MCF 10A (cell line): ENCODE measurements at places on chromosomes 12 and 14. TPM values are rescaled to one million over a fixed set of nuclear protein-coding genes. Genes with fewer than 3 reads are reported as not detected.

- peak; percentile 13 for DNase-seq
These were observed 82.3 kb downstream of the PDE3A start for GRCh38 chr12:20450591-20451180.

- no peak for DNase-seq
These were observed 47.5 kb downstream of the FBXO34 start for GRCh38 chr14:55318694-55319093.

GRCh38 chr12:12445882-12446181, 89.0 kb downstream of the BORCS5 start:
- DNase-seq: peak; percentile 70

DNA sequence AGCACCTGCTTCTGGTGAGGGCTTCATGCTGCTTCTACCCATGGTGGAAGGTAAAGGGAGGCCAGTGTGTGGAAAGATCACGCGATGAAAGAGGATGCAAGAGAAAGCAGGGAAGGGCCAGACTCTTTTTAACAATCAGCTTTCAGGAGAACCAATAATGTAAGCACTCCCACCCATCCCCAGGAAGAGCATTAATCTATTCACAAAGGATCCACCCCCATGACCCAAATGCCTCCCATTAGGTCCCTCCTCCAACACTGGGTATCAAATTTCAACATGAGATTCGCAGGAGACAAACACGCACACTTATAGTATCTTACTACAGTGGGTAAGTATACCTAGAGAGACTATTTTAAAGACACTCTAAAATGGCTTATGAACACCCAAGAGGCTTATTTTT, 80.5 kb upstream of the TMCC3 start:
- DNase-seq: no peak

DNA sequence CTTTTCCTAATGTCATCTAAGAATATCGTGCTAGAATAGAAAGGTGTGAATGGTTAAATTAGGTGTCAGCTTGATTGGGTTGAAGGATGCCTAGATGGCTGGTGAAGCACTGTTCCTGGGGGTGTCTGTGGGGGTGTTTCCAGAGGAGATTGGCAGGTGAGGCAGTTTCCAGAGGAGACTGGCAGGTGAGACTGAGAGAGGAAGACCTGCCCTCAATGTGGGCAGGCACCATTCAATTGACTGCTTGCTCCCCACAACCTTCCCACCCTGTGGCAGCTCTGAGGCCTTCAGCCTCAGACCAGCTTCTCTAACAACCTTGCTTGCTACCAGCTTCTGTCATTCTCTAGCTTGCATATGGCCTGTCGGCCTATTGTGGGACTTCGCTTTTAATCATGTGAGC, 9.2 kb downstream of the RNASE9 start:
- DNase-seq: no peak

The FOS gene
- total RNA-seq: 73.1 and 139 TPM in 2 replicates

DNA sequence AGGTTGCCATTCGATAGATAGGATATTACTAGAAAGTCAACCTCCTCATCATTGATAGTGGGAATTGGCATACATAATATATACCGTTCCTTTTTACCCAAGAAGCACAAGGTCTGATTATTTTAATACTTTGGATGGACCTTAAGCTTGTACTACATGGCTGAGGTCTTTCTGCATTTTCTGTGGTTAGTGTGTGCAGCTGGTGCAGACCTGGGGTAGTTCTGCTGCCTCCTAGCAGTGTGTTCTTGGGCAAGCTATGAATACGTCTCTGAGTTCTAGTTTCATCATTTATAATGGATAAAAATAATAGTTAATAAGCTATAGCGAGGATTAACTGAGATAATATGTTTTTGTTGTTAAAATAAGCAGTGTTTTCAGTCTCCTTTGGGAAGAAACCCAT, 2.2 kb downstream of the ZDHHC17 start:
- no peak for DNase-seq

The NPFF gene
- total RNA-seq: not detected in 2 replicates

- DNase-seq: no peak
These were observed 37.1 kb upstream of the KITLG start for GRCh38 chr12:88617352-88617751.

DNA sequence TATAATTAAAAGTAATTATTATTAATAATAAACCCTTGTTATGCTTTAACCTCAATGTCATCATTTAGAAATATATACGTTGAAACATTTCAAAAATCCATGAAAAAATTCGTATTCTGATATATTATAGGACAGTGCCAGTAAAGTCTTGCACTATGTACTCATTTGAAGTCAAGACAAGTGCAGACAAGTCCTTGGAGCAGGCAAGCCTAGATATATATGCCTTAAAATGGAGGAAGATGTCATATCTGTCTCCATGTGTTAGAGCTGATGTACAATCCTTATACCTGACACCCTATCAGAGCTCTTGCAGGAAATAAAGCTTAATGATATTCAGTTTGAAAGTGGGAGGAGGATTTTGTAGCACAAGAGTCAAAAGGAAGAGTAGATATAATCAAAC, 310.4 kb downstream of the KCNH5 start:
- DNase-seq: peak; percentile 9

GRCh38 chr14:94935706-94936300, 165.9 kb upstream of the GSC start:
- DNase-seq: no peak

DNA sequence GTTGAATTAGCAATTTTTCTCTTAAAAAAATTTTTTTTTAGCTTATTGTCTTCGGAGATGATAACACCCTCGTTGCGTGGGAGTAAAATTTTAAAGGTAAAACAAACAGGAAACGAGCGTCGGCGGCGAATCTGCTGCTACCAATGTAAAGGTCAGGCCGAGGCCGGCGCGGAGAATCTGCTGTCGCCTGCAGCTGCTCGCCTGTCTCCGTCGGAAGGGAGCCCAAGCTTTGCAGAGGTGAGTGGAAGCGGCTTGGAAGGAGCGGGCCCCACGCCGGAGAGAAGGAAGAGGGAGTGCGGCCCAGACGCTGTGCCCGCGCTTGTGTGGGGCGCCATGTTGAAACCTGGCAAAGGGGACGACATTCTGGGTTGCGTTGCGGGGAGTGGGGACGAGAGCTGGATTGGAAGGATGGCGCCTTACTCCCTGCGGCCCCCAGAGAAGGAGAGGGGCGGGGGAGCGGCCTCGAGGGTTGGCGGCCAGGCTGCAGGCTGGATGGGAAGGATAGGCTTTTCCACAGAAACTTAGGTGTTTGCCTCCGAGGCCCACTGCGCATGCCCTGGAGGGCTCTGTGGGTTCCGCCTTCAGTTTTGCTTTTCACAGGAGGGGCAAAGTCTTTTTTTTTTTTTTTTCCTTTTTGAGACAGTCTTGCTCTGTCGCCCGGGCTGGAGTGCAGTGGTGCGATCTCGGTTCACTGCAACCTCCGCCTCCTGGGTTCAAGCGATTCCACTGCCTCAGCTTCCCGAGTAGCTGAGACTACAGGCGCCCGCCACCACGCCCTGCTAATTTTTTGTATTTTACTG, at the start of gene SNRNP35:
SNRNP35 (plus strand) TSS at position 160 of the 800 bp plus-strand sequence. CDS start 7,402 bp downstream, outside the sequence.
- DNase-seq: peak; percentile 81

DNA sequence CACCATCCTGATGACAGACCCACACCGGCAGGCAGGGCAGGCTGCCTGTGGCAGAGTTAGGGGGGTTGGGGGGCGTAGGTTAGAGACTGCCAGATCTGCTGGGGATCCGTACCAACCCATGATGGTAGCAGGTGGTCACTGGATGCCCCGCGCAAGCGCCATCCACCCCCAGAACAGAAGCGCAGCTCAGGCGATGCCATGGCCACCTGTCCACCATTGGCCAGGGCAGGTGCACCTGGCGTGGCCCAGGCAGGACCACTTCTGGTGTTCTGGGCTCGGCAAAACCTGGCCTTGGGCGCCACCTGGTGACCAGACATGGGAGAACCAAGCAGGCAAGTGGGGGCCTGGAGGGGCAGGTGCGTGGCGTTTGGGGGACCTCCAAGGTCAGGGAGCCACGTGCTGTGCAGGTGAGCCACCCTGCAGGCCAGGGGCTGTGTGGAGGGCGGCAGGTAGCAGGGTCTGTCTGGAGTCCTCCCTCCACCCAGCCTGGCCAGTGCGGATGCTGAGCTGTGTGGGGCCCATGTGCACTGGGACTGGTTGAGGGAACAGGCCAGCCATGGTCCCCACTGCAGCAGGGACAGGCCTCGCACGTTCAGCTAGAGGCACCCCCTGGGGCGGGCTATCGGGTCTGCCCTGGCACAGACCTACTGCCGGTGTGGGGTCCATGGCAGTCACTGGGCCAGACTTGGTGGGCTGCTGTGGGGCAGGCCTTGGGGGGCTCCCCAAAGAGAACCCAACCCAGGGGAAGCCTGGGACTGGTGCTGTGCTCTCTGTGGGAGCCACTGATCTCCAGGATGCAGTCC, 15.6 kb downstream of the BAG5 start:
- DNase-seq: peak; percentile 67

The KRT85 gene
- 0.23 TPM in 1 of 2 replicates, not detected in the other for total RNA-seq

GRCh38 chr12:57554453-57554852, 4.6 kb downstream of the KIF5A start:
- no peak for DNase-seq

DNA sequence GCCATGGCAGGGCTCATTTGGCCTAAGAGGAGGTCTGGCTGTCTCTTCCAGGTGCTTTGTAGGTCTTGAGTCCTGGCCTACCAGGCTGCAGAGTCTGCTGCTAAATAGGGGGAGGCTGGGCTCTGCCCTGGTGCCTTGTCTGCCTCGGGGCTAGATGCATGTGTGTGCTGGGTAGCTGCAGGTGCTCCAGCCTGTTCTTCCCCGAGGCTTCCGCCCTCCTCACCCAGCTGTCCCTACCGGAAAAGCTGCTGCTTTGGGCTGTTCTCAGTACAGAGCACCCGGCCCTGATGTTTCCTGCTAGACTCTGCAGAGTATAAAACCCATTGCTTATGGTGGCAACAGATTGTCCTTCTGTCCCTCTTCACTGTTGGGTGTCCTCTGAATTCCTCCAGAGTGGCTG, 37.7 kb downstream of the RAB35 start:
- DNase-seq: no peak

- DNase-seq: no peak
These were observed 2.1 kb downstream of the CATSPERB start for GRCh38 chr14:91729756-91730155.

The IL23A gene
- 0.61 and 1.7 TPM in 2 replicates for total RNA-seq

The TMEM229B gene
- total RNA-seq: 0.17 and 0.37 TPM in 2 replicates

The C12orf57 gene
- total RNA-seq: 176 and 196 TPM in 2 replicates

GRCh38 chr12:47343684-47344567, 264.2 kb upstream of the AMIGO2 start:
- peak; percentile 34 for DNase-seq

The MEG3 gene
- not detected in 2 replicates for total RNA-seq

The BEST3 gene
- total RNA-seq: 0.56 TPM in 1 of 2 replicates, not detected in the other

DNA sequence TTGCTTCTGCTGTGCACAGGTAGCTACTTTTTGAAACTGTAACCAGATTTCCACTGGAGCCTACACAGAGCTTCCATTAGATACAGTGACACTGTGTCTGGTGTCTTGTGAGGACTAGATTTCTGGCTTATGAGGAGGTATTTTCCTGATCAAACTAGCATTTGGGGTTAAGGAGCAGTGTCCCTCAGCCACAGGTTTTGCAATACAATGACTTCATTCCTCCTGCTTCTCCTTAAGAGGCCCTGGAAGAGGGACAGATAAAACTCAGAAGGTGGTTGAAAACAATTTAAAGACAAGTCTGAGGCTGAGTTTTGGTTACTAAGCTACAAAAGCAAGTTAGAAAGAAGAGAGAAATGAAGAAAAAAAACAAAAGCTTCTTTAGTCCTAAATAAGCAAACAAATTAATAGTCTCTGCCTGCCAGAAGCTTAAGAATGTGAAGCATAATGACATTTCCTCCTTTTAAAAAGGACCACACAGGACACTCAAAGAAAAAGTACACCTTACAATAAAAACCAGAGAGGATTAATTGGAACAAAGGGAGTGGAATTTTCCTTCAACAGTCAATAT, 53.0 kb downstream of the PKP2 start:
- peak; percentile 14 for DNase-seq

GRCh38 chr12:56599797-56600196, 30.3 kb downstream of the BAZ2A start:
- no peak for DNase-seq

- DNase-seq: no peak
These were observed 222.0 kb downstream of the ANO2 start for GRCh38 chr12:5723071-5723470.

The KRT71 gene
- not detected in 2 replicates for total RNA-seq

DNA sequence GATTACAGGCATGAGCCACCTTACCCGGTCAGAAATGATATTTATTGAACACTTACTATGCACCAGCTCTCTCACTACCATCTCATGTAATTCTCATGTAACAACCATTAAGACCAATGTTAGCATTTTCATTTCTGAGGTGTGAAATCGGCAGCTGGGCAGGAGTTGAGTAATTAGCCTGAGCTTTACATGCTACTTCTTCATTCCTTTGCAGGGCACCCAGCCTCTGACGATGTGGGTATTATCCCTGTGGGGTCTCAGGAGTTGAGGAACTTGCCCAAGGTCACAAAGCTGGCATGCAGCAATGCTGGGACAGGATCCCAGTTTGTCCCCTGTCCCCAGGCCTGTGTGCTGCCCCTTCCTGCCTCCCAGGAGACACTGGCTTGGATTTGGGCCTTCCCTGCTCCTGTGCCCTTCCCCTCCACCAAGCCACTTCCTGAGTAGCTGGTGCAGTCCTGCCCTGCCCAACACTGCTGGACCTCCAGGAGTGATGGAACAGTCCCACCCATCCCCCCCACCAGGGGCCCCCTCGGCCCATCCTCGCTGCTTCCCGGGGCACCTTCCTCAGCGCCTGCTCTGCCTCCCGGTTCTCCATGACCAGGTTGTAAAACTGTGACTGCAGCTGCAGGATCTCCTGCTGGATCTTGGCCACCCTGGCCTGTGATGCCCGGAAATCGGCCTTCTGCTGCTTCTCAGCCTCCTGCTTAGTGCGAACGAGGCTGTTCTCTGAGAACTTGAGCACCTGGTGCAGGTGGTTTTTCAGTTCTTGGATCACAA, 14.7 kb downstream of the RITA1 start:
- DNase-seq: no peak

GRCh38 chr12:104472748-104473147, 16.0 kb downstream of the CHST11 start:
- DNase-seq: no peak

The SDSL gene
- 21.1 and 32.7 TPM in 2 replicates for total RNA-seq

The NRL gene
- 1.3 and 2.1 TPM in 2 replicates for total RNA-seq

GRCh38 chr12:21774358-21775132, at the start of gene KCNJ8:
KCNJ8 (minus strand) TSS chr12:21774706; CDS start chr12:21773616, 1,090 bp downstream.
- DNase-seq: no peak
